Activated naive CD4-positive, alpha-beta T cell (primary cell): ENCODE measurements at places on chromosomes 3 and 15.

DNA sequence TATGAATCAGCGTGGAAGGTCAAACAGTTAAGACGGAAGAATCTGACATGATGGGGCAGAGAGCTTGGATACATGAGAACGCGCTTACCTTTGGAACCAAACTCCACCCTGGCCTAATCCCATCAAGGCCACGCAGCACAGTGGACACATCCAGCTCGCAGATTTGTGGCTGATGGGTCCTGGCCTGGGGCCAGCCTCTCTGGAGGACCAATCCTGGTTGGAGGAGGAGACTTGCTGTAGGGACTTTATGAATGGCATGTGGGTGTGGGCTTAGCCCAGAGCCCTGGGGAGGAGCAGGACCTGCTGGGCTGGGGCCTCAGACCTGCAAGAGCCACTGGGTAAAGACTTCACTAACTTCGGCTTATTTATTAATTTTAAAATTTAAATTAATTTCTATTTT is 73.4 kb upstream of the ANKRD34C start:
- no peak for DNase-seq

DNA sequence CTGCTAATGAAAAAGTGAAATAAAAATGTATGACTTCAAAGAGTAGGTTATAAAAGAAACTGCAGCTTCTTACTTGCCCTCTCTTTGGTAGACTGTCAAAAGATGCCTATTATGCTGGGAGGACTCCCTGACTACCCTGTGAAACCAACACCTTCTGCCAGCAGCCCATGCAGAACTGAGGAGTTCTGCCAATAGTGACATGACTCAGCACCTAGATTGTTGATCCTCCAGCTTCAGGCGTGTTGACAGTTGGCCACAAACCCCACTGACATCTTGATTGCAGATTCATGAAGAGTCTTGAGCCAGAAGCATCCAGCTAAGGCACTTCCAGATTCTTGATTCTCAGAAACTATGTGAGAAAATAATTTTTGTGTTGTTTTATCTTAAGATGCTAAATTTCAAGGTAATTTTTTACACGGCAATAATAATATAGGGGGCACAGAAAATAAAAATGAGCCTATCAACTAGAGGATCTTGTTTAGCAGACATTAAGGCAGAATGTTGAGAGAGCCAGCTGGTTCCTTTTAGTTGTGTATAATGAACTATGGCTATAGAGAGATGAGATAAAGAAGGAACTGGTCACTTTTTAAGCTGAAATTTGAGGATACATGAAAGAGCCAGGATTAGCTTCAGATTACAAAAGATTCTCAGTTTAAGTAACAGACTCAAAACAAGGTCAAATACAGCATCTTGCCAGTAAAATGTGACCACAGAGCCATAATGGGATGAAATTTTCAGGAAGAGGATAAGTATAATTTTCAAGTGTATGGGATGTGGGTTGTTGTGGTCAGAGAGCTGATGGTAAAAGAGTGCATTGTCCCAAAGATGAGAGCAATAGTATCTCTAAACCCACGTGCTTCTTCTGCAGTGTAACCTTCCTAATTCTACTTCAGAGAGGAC is 588.7 kb upstream of the CBLB start:
- no peak for DNase-seq

DNA sequence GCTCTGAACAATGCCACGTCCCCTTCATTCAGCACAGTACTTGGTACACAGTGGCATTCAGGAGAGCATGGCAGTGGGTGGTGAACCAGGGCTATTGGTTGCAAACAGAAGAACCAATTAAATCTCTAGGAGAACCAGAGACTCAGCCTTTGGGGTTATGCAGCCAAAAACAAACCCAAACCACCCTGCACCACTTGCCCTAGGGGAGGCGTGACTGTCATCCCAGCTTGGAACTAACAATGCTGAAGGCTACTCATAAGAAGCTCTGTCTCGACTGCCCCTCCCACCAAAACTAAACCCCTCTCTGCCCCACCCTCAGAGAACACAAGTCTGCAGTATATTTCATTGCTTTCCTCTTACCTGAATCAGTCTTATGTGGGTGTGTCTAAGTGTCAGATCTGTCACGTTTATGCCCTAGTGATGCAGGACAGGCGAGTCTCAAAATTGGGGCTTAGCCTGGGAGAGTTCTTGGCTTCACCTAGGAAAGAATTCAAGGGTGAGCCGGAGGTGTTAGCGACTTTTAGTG is 15.2 kb upstream of the KLHL40 start:
- DNase-seq: no peak

DNA sequence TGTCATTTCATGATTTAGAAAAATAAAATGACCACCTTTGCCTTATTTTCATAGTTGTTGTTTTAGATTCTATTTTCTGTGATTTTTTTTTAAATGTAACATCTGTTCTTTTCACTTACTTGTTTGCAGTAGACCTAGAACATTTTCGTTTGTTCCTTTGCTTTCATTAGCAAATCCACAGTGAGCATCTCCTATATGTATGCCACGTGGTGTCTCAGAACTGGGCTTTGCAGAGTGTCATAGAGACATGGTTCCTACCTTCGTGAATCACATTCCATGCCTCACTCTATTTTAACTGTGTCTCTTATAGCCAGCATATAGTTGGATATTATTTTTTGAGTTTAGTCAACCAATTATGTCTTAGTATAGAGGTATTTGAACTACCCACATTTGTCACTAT is 118.2 kb downstream of the KLF13 start:
- no peak for DNase-seq

DNA sequence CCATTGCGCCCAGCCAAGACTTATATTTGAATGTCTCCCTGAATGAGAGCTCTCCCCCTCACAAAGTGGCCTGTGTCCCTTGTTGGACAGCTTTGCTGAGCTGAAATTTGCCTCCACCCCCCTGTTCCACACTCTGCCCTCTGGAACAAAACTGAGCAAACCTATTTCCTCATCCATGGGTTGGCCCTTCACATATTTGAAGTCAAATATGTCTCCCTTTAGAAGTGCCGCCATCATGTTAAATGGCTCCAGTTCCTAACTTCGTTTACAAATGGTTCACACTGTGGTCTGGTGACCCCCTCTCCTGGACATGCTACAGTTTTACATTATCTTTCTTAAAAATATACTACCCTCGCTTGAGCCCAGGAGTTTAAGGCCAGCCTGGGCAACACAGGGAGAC is 4.6 kb downstream of the PLIN1 start:
- no peak for DNase-seq

DNA sequence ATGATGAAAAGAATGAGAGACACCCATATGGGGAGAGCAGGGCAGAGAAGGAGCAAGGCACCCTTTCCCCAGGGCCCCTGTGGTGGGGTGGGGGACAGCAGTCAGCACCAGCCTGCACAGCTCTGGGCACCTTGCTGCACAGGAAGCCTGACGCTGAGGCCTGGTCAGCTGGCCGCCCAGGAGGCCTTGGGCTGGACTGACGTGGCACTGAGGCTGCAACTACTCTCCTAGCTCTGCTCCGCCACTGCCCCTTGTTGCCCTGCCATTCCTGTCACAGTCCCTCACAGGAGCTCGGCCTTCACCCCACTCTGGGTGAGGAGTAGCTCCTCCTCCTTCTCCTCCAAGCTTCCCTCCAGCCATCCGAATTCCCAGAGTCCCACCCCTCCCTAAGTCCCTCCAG is 99.7 kb downstream of the CPN2 start:
- no peak for DNase-seq
